ENCODE measurements at places on chromosomes 11 and 22.

- DNase-seq = no peak
These were observed 147.9 kb downstream of the FEZ1 start for GRCh38 chr11:125348141-125348651.

- no peak for DNase-seq
These were observed 98.2 kb downstream of the LDLRAD3 start for GRCh38 chr11:36041988-36042611.

DNA sequence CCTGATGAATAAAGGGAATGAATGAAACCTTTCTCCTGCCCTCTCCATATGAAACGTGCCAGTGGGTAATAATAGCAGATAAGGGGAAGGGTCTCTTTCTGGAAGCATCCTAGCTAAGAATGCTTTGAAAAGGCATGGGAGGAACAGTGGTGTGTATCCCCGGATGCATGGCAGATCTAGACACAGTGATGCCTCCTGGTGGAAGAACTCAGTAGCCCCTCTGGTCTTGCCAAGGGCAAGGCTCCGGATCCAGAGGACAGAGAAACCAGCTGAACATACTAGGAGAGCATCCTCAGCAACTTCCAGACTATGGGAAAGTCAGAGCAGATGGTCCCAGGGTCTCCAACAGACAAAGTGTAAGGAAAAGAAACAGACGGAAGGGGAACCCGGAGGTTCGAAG, 6.4 kb downstream of the BAIAP2L2 start:
- no peak for DNase-seq

- DNase-seq = no peak
These were observed 9.1 kb downstream of the GAL3ST1 start for GRCh38 chr22:30565341-30565740.

DNA sequence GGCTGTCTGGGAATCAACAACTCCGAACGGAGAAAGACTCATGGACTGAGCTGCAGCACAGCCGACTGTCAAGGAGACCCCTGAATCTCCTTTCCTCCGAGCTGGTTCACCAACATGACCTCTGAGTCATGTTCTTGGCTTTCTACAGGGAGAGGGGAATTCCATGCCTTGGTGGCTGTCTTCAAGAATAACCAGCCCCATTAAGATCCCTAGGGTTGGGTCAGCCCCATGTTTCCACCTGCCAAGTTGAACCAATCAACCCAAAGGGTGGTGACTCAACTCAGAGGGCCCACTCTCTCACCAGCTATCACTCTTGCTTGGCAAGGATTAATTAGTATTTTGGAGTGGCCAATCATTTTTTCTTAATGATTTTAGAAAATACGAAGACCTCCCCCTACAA, 28.3 kb upstream of the IGSF22 start:
- no peak for DNase-seq

DNA sequence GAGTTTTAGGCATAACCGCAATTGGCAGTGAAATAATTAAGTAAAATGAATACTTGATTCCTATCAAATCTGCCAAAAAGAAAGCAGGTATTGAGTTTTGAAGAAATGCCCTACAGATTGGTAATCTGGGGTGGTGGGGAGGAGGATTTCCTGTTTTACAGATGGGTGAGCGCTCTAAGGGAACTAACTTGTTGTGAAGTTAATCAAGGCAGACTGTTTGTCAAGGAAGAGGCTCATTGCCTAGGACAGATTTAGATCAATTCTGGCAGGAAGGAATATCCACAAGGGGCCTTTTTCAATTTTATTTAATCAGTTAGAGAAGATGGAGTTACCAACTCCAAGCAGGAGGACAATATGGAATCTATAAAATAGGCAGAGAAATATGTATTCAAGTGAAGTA, 271.5 kb upstream of the CCDC90B start:
- DNase-seq = no peak

GRCh38 chr11:122046438-122046837, 69.6 kb downstream of the BLID start:
- no peak for DNase-seq

GRCh38 chr11:62863687-62864335, 16.9 kb upstream of the SLC3A2 start:
- DNase-seq = no peak
